ENCODE measurements at places on chromosomes 6 and 20.

DNA sequence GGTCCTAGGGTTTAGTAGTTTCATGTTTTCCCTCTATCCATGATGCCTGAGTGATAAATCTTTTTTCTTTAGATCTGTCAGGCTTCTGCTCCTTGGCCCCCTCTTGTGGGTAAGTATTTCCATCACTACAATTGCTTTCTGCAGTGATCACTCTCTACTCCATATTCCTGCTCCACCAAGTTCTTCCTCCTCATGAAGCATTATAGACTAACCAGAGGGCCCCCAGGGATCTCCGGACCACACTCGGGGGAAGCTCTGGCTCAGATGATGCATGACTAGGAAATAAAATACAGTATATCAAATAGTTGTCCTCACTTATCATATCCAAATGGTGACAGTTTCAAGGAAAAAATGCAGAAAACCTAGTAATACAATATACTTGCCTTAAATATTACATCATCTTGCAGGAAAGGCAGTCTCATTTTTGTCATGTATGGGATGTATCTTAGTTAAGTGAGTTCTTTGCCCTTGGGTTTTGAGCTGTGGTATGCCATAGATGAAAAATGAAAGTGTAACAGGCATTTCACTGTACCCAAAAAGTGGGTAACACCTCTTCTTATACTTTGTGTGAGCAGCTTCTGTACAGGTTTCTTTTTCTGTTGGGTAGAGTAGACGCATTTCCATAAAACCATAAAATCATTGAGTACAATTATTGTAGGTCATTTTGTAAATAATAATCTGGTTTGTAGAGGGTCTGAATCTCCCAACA, 200.9 kb upstream of the EYA4 start:
- peak; percentile 35 for DNase-seq

- DNase-seq = no peak
These were observed 698.8 kb downstream of the DHX35 start for GRCh38 chr20:39660965-39661364.

GRCh38 chr6:15063253-15063853, 182.5 kb upstream of the JARID2 start:
- DNase-seq = peak; percentile 13

GRCh38 chr20:38219006-38219950, 41.3 kb downstream of the KIAA1755 start:
- no peak for DNase-seq

GRCh38 chr6:140073456-140073855, 699.0 kb upstream of the CITED2 start:
- DNase-seq = no peak

DNA sequence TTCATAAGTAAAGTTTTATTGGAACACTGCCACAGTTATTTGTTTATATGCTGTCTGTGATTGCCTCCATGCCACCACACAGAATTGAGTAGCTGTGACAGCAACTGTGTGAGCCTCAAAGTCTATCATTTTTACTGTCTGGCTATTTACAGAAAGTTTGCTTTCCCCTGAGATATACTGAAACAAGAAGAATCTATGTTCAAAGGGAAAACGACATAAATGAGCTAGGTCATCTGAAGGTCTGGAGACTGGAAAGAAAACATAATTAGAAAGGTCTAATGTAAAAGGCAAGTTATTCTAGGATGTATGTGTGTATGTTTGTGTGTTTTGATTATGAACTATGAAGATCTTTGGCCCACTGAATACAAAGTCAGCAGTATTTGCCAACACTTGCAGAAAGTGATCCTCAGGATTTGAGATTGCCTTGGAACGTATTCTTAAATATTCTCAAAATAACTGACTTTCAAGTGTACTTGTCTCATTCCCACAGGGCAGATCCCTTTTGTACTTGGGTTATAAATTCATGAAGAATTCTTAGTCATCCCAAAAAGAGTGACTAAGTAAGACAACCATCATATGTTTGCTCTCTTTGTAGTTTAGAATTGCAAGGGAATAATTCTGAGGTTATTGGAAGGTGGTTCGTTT, 677.7 kb downstream of the DOK5 start:
- DNase-seq = no peak

- DNase-seq = no peak
These were observed 264.0 kb downstream of the FOXA2 start for GRCh38 chr20:22320245-22320915.

- no peak for DNase-seq
These were observed 26.6 kb downstream of the FRMD1 start for GRCh38 chr6:168052291-168052891.

DNA sequence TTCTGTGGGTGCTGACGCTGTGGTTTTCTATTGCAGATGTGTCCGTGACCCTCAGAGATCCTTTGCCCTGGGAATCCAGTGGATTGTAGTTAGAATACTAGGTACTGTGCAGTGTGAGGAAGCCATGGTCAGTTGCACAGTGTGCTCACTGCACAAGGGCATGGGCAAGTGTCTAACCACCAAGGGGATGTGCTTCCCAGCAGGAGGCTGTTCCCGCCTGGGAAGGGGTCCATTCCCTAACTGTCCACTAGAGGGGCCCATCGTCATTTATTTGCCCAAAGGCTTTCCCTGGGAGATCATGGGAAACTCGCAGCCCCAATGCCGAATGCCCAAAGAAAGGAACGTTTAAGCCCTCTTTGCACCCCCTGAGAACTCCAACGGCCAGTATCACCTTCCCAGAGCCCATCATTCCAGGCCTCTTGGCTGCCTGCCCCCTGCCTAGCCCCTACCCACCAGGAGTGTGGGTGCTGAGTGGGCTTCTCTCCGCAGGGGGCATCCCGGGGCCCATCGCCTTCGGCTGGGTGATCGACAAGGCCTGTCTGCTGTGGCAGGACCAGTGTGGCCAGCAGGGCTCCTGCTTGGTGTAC, 26.2 kb downstream of the SLCO4A1 start:
- DNase-seq = peak; percentile 84

- DNase-seq = no peak
These were observed 36.1 kb downstream of the NCR2 start for GRCh38 chr6:41371461-41371991.

- no peak for DNase-seq
These were observed 54.5 kb upstream of the DACT2 start for GRCh38 chr6:168374051-168374502.

- no peak for DNase-seq
These were observed 30.5 kb upstream of the SNRPB2 start for GRCh38 chr20:16699293-16699692.

GRCh38 chr6:107729098-107729497, 95.0 kb downstream of the SCML4 start:
- DNase-seq = no peak

- DNase-seq = no peak
These were observed 46.4 kb downstream of the IMPG1 start for GRCh38 chr6:76026101-76026500.

DNA sequence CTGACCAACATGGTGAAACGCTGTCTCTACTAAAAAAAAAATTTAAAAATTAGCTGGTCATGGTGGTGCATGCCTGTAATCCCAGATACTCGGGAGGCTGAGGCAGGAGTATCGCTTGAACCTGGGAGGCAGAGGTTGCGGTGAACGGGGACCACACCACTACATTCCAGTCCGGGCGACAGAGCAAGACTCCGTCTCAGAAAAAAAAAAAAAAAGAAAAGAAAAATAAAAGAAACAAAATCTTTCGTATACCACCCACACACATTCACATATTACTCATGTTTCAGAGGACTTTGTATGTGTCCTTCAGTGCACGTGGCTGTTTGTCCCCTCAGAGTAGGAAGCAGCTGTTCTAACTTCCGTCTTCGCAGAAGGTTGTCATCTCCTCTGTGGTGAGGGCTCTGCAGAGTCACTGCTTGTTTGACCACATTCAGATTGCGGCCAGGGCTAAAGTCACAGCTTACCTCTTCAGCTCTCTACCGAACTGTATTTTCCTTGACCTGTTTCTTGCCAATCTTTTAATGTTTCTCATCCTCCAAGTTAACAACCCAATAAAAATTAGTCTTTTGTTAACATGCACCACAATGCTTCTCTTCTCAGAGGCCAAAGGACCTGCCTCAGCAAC, 36.6 kb upstream of the HIVEP1 start:
- DNase-seq = peak; percentile 6

DNA sequence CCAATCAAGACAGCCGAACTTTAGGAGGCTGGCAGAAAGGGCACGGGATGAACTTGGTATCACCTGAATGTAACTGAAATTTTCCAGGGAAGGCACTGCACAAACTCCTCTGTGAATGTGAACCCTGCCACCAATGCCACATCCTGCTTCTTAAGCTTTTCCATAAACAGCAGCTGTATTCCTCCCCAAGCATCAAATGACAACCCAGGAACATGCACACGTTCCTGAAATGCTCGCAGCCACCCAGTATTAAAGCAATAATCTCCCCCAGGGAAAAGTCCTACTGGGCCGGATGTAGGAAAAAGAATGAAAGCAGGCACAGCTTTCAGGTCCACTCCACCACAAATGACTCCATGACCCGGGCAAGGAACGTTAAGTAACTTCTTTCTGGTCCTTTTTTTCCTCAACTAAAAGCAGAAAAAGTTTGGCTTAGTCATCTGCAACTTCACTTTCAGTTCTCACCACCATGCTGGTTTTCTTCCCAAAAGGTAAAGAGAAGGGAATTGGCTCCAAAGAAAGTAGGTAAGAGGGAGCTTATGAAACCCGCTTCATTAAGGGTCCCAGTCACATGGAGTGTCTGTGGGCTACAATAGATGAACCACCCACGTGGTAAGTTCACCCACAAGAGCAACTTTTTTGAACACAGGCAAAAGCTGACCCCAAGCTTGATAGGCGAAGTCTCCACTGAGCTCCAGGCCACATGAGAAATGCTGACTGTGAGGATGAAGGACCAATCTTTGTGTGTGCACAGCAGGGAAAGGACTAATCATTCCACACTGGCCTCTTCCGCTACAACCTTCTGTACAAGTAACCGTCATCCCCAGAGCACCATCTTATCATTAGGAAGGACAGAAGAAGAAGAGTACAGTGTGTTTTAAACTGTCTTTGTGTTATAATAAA, 90.1 kb downstream of the HIVEP2 start:
- DNase-seq = no peak

DNA sequence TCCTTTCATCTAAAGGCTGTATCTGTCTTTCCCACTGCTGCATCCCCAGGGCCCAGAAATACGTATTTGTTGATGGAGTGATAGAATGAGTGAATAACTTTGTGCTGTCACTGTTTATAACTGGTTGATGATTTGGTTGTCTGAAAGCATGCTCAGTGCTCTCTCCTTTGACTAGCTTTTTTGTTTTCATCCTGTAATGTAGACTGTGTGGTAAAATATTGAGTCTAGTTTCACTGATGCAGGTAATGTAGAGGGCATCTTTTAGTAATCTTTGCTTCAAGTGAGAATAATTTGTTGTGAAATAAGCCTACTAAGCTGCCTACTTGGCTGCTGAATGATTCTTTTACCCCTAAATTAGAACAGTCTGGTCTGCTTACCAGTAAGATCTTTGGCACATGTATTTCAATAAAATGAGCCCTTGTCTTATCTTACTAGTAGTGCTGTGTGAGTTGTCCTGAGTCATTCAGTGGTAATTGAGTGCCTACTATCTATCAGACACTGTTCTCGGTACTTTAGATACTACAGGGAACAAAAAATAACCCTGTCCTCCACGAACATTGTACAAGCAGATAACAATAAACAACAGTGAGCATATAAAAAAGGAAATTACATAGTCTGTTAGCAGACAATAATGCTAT, 39.9 kb downstream of the MAPK14 start:
- DNase-seq = no peak

DNA sequence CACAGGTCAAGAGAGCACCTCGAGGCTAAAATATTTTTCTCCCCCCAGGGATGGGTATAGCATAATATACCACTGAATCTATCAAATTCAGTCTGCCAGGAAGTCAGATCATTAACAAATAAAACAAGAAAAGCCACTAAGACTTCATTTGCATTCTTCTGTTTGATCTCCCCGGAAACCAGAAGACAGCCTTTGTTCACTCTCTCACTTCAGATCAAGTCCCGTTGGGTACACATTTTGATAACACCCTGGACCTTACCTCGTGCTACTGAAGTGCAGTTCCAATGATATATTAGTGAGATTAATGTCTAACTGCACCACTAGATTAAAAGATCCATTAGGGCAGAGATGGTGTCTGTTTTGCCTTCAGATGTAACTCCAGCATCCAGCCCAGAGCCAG, 157.7 kb upstream of the B3GAT2 start:
- no peak for DNase-seq

GRCh38 chr6:38182426-38182825, 362.9 kb downstream of the ZFAND3 start:
- DNase-seq = no peak

GRCh38 chr6:42226645-42227143, 9.0 kb upstream of the MRPS10 start:
- no peak for DNase-seq

GRCh38 chr6:431986-432385, 40.4 kb downstream of the IRF4 start:
- DNase-seq = no peak

DNA sequence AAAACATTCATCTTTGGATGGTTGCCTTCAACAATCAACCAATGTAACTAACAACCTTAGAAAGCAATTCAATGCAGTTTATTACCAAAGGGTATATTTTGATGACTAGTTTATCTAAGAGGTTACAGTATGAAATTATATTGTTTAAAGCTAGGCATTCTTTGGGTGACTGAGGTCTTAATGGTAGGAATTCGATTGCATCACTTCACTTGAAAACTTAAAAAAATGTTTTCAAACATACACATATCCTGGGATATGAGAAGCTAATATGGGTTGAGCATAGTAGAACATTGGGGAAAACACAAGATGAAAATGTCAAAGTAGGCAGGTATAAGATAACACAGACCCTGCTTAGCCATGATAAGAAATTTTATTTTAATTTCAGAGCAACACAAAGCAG, 144.6 kb upstream of the BMP5 start:
- no peak for DNase-seq

GRCh38 chr6:27375613-27376079, 12.9 kb upstream of the ZNF391 start:
- peak; percentile 17 for DNase-seq

DNA sequence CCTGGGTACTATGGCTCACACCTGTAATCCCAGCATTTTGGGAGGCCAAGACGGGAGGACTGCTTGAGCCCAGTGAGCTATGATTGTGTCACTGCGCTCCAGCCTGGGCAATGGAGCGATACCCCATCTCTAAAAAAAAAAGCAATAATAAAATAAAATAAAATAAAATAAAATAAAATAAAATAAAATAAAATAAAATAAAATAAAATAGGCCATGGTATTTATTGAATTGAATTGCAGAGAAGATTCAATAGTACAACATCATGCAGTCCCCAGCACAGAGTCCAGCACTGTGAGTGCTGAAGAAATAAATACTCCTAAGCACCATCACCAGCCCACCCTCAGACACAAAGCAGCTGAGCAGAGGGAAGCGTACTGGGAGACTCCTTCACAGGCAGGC, 144.7 kb downstream of the RALGAPA2 start:
- no peak for DNase-seq

DNA sequence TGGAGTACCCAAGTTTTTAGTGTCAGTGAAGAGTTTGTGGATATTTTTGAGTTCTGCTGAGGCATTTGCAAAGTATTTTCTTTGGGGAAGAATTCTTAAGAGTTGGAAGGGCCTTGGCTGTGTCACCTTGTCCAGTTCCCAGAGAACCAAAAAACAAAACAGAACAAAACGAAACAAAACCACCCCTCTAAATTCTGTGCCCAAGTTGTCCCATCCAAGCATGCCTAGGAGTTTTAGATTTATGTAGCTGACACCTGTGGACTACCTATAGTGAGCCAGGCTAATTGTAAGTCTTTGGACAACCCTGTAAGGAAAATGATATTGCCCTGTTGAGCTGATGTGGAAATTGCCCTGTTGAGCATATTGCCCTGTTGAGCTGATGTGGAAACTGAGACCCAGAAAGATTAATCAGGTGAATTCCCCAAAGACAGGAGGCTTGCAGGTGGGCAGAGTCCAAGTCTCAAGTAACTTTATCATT, 1.0 kb upstream of the ECI2 start:
- DNase-seq = no peak
